ENCODE measurements at places on chromosomes 2 and 18. TPM values are rescaled to one million over a fixed set of nuclear protein-coding genes. Genes with fewer than 3 reads are reported as not detected.

SPDYA gene
- polyA plus RNA-seq = 3.9 TPM

TP53I3 gene
- polyA plus RNA-seq = 44.5 TPM

CPLX4 gene
- polyA plus RNA-seq = 0.13 TPM

LYG2 gene
- polyA plus RNA-seq = 1.0 TPM

PJVK gene
- polyA plus RNA-seq = 19.3 TPM

ASPRV1 gene
- polyA plus RNA-seq = 4.7 TPM

CXCR1 gene
- not detected for polyA plus RNA-seq

RAMP1 gene
- polyA plus RNA-seq = 2.5 TPM

METAP1D gene
- 25.8 TPM for polyA plus RNA-seq

KCNG2 gene
- polyA plus RNA-seq = 0.13 TPM

MAPK4 gene
- polyA plus RNA-seq = 8.9 TPM

PSTPIP2 gene
- polyA plus RNA-seq = 17.1 TPM

RAB31 gene
- 29.4 TPM for polyA plus RNA-seq

UBXN4 gene
- polyA plus RNA-seq = 179 TPM

DIS3L2 gene
- polyA plus RNA-seq = 40.3 TPM

SERPINB7 gene
- 1.0 TPM for polyA plus RNA-seq

TGFA gene
- polyA plus RNA-seq = 19.4 TPM

KCNIP3 gene
- polyA plus RNA-seq = 17.7 TPM

CLIP4 gene
- 24.5 TPM for polyA plus RNA-seq

COLEC11 gene
- polyA plus RNA-seq = 3.4 TPM

TMEM200C gene
- 1.4 TPM for polyA plus RNA-seq

GDF7 gene
- 2.6 TPM for polyA plus RNA-seq

DLGAP1 gene
- 6.2 TPM for polyA plus RNA-seq

ZC3H8 gene
- 28.7 TPM for polyA plus RNA-seq

FZD7 gene
- polyA plus RNA-seq = 64.1 TPM

PECR gene
- 46.0 TPM for polyA plus RNA-seq

VWC2L gene
- 0.18 TPM for polyA plus RNA-seq

ITGB1BP1 gene
- polyA plus RNA-seq = 77.9 TPM

CNGA3 gene
- polyA plus RNA-seq = not detected

Measured in left kidney (tissue), 8 donors.